ENCODE measurements at places on chromosomes 1 and 21.

DNA sequence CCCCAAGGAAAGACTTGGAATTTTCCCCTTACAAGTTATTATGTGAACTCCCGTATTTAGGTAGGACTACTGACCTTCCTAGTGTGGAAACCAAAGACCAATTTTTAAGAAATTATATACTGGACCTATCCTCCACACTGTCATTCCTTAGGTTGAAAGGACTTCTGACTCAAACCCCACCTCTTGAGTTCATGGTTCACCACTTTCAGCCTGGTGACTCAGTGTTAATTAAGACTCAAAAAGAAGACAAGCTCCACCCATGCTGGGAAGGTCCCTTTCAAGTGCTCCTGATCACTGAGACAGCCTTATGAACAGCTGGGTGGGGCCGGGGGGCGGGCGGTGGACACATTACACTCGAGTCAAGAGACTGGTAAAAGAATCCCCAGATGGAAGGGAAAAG is 113.2 kb downstream of the LRRC53 start:
- no peak for DNase-seq

GRCh38 chr1:230189341-230189740 is 122.3 kb downstream of the GALNT2 start:
- DNase-seq, result no peak

GRCh38 chr1:30286241-30286987 is 437.0 kb downstream of the MATN1 start:
- DNase-seq, result no peak

GRCh38 chr1:204435381-204435831 is 23.8 kb upstream of the PPP1R15B start:
- DNase-seq, result no peak

DNA sequence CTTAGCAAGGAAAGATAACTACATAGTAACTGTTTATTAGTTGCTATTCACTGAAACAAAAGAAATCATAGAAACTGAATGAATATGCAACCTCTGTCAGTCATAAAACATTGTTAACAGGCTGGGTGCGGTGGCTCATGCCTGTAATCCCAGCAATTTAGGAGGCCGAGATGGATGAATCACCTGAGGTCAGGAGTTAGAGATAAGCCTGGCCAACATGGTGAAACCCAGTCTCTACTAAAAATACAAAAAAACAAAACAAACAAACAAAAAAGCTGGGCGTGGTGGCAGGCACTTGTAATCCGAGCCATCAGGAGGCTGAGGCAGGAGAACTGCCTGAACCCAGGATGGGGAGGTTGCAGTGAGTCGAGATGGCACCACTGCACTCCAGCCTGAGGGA is 44.1 kb downstream of the CRB1 start:
- DNase-seq, result no peak

DNA sequence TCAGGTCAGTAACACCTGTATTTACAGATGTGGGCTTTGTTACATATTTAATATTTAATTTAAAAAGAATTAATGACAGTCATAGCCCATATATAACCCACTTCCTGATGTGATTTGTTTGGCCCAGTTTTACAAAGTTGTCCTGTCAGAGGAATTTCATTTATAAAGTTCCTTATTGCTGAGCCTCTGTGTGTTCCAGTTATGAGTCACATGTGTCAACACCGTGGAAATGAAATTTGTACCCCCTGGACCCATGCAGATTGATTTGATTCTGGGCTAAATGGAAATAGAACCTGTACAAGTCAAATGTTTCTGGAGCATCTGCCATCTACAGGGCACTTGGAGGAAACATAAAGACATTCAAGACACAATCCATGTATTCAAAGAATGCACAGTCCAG is 149.2 kb downstream of the CACNA1E start:
- DNase-seq, result no peak

DNA sequence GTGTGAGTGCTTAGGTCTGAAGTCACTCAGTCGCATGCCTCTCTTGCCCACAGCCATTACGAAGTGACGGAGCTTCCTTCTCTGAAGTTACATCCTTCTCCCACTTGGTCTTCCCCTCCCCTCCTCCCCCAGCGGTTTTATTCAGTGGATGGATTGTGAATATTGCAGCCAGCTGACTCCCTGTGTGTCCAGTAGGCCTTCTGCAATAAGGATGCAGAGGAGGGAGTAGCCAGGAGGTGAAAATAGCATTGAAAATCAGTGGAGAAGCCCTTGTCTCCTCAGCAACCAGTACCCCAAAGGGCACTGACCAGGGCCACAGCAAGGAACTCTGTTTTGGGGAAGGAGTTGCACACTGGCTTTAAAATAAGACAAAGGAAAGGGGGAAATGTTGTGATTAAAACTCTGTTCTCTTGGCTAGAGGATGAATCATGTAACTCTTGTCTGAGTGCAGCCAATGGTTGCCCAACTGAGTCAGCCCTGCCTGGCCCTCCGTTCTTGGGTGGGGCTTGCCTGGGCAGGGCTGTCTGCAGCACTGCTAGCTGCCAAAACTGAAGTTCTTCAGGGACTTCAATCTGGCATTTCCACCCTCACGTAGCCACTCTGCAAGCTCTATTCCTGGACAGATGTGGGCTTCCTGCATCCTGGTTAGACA is 4.3 kb downstream of the S100A10 start:
- no peak for DNase-seq

DNA sequence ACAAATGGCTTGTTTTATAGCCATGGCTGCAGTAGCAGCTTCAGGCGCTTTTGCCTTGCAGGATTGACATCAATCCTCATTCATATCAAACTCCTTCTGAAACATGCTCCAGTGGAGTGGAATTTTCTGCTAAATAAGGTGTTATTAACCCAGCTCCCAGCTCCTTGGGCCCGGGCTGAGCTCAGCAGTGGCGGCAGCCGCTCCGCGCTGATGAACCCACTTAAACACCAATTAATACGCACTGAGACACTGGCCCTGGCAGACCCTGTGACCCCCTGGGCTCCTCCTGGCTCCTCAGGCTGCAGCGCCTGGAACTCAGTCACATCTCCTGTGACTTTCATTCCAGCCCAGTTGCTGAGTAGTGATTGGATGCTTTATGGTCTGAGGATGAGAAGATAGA is 137.4 kb upstream of the GRIK3 start:
- no peak for DNase-seq

GRCh38 chr1:87878873-87879272 is 550.2 kb downstream of the LMO4 start:
- no peak for DNase-seq

DNA sequence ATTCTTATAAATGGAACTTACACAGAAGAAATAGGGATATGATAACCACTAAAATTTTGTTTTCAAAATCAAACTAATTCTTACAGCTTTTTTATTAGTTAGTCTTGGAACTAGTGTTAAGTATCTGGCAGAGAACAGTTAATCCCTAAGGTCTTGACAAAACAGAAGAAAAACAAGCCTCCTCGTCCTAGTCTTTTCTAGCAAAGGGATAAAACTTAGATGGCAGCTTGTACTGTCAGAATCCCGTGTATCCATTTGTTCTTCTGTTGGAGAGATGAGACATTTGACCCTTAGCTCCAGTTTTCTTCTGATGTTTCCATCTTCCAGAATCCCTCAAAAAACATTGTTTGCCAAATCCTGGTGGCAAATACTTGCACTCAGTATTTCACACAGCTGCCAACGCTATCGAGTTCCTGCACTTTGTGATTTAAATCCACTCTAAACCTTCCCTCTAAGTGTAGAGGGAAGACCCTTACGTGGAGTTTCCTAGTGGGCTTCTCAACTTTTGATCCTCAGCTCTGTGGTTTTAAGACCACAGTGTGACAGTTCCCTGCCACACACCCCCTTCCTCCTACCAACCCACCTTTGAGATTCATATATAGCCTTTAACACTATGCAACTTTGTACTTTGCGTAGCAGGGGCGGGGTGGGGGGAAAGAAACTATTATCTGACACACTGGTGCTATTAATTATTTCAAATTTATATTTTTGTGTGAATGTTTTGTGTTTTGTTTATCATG is 42.3 kb upstream of the LAMC2 start:
- DNase-seq, result no peak

DNA sequence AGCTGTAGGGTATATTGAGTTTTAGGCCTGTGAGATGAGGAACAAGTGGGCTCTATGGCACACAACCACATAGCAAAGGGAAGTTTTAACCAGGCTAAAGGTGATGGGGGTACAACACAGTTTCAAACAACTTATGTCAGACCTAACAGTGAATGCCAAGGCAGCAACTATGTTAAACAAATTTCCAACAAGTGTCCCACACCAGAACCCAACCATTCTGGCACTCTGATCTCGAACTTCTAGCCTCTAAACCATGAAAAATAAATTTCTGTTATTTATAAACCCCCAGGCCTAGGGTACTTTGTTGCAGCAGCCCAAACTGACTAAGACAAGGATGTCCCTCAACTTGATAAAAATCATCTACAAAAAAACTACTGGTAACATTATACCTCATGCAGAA is 52.3 kb upstream of the INSL5 start:
- DNase-seq, result no peak

DNA sequence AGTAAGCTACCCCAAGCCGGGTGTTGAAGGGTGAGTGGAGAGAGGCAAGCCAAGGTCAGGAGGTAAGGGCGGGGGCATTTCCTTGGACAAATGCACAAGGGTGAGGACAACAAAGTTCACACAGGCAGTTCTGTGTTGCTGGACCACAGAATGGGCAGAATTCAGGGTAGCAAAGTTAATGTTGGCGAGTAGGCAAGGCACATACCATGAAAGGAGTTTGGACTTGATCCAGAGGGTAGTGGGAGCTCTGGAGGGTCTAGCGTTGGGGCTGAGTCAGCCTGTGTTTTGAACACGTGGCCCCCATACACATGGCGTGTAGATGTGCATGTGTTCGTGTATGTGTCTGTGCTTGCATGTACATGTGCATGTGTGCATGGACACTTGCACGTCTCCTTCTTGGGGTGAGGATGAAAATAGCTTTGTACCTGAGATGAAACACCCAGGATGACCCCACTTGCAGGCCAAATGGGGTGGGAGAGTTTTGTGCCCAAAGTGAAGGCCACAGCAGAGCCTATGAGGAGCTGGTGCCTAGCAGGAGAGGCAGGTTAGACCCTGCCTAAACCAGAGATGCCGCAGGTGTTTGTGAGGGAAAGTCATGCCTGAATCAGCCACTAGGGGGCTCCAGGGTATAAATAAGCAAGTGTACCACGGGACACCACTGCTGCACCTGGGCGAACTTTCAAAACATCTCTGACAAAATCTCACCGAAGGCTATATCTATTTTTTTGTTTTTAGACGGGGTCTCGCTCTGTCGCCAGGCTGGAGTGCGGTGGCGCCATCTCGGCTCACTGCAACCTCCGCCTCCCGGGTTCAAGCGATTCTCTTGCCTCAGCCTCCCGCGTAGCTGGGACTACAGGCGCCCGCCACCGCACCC is 21.8 kb downstream of the SLC27A3 start:
- peak; percentile 63 for DNase-seq

DNA sequence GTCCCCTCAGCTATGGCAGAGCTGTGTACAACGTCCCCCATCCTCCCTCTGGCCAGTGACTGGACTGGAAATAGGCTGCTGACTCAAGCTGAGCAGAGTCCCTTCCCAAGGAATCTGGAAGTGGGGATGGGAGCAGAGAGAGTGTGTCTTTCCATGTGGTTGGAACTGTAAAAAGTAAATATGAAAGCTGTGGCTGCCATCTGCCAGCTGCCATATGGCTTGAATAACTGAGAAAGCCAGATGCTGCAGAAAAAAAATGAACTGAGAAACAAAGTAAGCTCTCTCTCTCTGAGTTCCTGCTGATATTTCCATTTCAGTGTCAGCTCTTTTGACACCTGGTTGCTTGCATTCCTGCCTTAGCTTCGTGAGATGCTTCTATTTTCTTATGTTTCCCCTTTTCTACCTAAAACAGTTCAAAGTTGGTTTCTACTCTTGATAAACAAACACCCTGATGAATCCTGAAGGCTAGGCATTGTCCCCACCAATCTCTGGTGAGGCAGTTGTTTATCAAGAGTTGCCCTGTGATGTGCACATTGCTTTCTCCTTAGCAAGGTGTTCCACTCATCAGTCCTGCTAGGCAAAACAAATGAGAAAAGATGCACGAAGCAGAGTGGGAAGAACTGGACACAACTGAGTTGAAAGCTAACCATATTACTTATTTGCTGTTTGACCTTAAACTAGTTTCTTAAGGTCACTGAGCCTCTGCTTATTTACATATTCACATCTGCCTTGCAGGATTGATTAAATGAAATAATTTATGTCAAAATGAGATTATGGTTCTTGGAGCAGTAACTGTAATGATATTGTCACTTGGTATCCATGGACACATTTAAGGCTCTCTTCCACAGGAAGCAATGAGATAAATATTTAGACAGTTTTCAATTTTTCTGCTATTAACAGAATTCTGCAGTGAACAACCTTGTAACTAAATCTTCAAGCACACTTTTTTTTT is 16.6 kb upstream of the DR1 start:
- no peak for DNase-seq

DNA sequence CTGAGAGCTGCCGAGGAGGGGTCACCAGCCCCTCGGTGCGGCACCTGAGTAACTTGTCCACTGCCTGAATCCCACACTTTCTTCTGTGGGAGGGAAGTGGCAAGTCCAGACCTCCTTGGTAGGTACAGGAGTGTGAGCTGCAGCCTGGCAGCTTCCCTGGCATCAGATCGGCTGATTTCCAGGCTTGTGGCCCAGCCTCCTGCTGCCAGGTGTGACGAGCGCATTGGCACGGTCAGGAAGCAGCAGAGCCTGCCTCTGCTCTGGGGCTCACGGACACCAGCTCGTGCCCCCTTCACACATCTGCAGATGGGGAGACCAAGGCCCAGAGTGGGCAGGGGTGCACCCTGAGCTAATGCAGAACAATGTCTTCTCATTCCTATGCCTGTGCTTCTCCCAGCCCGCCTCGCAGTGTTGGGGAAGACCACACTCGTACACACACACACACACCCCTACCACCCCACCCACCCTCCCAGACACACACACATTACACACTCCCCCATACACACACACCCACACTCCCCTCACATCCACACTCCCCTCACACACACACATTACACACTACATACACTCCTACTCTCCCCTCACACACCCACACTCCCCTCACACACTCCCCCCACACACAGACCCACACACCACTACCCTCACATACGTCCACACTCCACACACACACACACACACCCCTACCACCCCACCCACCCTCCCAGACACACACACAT is 33.1 kb upstream of the SELENON start:
- no peak for DNase-seq

GRCh38 chr21:45990049-45990711 is 8.6 kb downstream of the COL6A1 start:
- DNase-seq, result no peak
